ENCODE measurements at places on chromosomes 6 and 20.
A peak's percentile ranks its signal among the peaks of the same experiment; 100 is the strongest.

DNA sequence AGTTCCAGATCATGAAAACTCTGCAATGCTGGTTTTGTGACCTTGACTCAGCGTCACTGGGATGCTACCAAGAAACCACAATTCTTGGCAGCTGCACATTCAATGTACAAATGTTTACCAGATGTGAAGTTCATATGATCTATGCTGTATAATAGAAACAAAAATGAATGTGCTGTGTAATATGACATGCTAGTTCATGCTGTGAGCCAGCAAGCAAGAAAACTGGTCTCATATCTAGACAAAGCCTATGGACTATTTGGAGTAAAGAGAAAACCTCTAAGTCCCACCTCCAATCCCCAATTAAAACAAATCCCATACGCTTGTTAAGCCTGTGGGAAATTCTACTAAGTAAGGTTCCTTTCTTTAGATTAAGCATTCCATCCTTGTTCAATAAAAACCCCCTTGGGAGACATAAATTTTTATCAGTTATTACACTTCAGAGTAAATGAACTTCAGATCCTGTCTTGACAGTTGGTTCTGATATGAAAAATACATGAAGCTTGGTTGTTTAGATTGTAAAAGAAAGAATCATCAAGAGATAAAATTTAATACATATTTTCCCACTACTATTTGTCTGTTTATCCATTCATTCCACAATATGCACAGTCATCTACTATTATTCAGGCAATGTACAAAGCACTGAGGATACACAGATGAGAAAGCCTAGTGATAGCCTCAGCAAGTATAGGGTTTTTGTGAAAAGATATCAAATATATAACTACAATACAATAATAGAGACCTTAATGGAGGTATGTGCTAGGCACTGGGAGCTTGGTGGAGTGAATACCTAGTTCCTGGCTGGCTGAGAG is 20.1 kb downstream of the COL21A1 start:
- DNase-seq = no peak

GRCh38 chr6:148351309-148351708 is 8.7 kb downstream of the SASH1 start:
- DNase-seq = no peak

- DNase-seq = no peak
These were observed 122.4 kb downstream of the CBLN4 start for GRCh38 chr20:55882910-55883309.

DNA sequence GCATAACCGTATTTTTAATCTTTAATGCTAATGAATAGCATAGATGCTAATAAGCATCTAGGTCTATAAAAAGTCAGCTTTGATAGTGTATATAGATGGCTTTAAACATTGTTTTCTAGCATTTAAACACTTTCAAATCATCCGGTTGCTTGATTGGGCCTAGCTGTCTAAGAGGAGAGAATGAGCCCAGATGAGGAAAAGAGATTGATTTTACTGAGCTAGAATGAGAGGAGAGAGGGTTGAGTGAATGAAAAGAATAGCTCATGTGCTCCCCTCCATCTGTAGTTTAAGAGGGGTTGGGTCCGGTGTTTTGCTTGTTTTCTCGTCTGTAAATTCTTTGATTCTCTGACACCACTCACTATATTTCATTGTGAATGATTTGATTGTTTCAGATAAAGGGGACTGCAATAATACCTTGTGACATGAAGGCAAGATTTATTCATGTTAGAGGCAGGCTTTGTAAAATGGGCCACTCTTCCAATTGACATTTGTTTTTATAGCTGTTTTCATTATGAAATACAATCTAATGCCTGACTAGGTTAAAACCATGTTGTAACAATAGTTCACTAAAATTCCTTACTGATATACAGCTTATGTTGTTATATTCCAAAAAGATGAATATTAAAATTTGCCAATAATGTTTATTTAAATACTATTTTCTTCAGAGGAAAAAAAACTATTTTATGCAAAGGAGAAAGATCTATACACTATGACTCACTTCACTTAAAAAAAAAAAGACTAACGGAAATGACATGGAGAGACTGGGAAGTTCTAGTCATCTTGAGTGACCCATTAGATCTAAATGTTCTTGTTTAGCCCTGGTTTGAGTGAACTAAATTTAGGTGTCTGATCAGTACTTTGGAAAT is 3.2 kb downstream of the PTPN1 start:
- no peak for DNase-seq

- DNase-seq = no peak
These were observed 68.1 kb downstream of the JAG1 start for GRCh38 chr20:10605547-10606195.

GRCh38 chr20:10843146-10843711 is 169.4 kb upstream of the JAG1 start:
- DNase-seq = no peak

DNA sequence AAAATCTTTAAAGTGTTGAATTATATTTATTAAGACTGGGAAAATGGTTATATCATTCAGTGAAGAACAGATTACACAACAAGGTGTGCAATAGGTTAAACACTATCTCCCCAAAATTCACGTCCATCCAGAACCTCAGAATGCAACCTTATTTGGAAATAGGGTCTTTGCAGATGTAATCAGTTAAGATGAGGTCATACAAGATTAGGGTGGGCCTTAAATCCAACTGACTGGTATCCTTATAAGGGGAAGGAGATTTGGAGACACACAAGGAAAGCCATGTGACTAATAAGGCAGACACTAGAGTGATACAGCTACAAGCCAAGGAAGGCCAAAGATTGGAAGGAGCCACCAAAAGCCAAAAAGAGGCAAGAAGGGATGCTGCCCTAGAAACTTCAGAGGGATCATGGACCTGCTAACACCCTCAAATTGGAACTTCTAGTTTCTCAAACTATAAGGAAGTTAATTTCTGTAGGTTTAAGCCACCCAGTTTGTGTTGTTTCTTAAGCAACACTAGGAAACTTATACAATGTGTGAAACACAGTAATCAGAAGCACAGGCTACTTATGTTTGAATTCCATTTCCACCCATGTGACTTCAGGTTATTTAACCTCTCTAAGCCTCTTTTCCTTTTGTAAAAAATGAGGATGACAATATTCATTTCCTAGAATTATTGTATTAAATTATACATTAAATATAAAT is 16.9 kb downstream of the ILRUN start:
- no peak for DNase-seq

- no peak for DNase-seq
These were observed 72.2 kb downstream of the CNBD2 start for GRCh38 chr20:36040571-36040970.

GRCh38 chr20:16476032-16476431 is 97.2 kb downstream of the KIF16B start:
- DNase-seq = no peak

GRCh38 chr6:158778005-158778527 is 41.1 kb downstream of the EZR start:
- DNase-seq = no peak

- DNase-seq = no peak
These were observed 1.1 kb upstream of the PBOV1 start for GRCh38 chr6:138219398-138219797.

DNA sequence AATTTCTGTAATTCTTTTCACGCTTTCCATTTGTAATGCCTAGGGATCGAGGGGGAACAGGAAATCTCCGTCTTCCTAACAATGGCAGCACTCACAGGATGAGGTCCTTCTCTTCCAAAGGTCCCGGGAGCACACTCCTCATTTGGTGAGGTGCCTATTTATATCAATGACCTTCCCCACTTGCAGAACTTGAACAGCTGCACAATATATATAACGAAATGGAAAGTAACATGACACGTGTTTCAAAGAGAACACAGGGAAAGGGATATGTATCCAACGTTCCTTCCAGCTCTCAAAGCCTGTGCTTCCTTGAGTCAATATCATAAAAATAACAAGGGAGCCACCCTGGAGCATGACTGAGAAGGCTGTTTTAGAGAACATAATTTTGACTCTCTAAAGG is 78.6 kb upstream of the RBM24 start:
- no peak for DNase-seq

DNA sequence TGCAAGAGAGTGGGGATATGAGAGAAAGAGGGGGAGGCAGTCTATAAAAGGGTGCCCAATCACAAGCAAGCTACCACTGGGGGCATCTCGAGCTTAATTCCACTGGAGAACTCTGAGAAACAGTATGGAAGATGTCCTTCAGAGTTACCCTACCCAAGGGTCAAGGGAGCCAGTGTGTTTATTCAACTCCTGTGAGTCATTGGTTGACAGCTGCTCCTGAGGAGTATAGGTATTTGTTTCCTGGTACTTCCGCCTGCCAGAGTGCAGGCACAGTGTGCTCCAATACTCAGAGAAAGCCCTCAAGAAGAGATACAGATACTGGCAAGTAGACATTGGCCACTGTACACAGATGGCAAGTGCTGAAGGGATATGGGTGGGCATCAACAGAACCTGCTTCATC is 49.5 kb downstream of the ARHGAP40 start:
- no peak for DNase-seq

DNA sequence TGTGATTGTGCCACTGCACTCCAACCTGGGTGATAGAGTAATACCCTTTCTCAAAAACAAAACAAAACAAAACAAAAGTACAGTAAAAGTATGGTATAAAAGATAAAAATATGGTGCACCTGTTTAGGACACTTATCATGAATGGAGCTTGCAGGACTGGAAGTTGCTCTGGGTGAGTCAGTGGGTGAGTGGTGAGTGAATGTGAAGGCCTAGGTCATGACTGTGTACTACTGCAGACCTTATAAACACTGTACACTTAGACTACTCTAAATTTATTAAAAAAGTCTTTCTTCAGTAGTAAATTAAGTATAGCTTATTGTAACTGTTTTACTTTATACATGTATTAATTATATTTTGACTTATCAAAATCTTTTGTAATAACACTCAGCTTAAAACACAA is 46.0 kb downstream of the ZFP64 start:
- DNase-seq = no peak

DNA sequence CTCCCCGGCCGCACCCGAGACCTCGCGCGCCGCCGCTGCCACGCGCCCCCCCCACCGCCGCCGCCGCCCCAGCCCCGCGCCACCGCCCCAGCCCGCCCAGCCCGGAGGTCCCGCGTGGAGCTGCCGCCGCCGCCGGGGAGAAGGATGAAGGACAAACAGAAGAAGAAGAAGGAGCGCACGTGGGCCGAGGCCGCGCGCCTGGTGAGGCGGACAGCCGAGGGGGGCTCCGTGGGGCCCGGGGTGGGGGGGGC is 426 bp downstream of the ASXL1 start:
- no peak for DNase-seq

DNA sequence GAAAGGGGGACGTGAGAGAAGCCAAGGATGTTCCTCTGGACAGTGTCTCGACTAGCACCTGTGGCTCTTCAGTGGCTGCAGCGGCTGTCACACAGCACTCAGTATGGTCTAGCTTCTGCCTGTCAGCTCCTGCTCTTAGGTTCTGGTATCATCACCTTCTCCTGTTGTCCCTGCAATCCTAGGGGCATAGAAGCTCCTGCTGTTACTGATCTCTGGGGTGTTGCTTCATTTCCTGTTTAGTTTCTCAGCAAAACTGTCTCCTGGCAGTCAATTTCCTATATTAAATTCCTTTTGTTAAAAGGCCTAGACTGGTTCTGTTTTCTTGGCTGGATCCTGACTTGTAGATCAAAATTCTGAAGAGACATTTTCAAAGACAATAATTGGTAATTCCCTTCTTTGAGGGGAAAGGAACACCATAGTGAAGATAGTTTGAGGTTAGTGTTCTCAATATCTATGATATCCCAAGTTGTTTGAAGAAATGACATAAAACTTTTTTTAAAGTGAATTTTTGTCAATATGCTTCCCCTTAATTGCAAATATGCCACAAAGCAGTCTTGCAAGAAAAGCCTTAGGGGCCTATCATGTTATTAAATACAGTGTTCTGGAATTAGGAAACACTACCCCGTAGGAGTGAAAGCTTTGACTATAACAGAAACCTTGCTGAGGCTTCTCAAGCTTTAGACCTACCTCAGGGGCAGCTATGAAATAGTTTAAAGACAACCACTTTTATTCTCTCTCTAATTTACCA is 148.5 kb downstream of the KIF6 start:
- no peak for DNase-seq

DNA sequence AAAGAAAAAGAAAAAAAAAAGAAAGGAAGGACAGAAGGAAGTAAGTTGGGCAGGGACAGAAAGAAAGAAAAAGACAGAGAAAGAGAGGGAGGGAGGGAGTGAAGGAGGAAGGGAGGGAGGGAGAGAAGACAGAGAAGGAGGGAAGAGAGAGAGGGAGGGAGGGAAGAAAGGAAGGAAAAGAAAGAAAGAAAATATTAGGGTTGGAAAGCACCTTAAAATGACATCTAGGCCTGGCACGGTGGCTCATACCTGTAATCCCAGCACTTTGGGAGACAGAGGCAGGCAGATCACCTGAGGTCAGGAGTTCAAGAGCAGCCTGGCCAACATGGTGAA is 33.2 kb downstream of the FASTKD5 start:
- no peak for DNase-seq

- DNase-seq = no peak
These were observed 79.6 kb downstream of the PTPN1 start for GRCh38 chr20:50589548-50590347.

DNA sequence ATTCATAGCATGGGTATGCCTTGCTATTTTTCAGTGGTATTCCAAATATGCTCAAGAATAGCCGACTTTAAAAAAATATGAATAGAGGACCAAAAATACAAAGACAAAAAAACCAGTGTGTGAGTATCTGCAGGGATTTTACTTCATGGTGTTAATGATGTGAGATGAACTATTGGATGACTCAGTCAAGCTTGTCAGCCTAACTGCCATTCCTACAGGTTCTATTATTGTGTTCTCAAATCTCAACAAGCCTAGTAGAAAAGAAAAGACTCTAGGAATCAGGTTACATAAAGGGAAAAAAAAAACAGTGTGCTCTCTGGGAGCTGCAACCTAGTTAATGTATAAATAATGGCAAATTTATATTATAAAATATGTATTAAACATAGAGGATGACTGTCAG is 588.4 kb upstream of the BTBD3 start:
- no peak for DNase-seq

GRCh38 chr6:132161283-132161682 is 210.1 kb upstream of the CCN2 start:
- DNase-seq = no peak

DNA sequence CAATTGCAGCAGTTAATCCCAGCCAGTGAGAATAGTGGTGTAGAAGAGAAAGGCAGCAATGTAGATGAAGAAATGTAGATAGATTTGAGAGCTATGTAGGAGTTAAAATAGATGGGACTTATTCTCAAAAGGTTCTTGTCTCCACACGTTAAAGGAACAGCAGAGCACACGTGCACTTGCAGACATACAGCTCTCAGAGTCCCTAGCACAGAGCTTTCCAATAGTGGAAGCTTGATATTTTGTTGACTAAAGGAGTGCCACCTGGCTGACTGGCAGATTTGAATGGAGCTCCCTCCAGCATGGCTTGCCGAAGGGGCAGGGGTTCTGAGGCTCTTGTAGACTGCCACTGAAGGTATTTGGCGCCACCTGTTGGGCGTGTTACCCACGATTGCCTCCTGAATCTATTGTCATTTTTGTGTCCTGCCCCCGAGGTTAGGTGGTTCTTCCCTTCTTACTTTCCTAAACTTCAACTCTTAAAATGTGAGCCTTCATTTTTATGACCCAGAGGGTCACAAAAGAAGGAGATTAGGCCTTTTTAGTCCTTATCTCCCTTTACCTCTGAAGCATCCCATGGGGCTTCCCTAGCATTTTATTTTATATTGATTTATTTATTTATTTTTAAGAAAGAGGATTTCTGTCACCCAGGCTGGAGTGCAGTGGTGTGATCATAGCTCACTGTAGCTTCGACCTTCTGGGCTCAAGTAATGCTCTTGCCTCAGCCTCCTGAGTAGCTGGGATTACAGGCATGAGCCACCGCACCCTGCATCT is 16.4 kb downstream of the BRD2 start:
- DNase-seq = peak; percentile 76

- no peak for DNase-seq
These were observed 124.4 kb downstream of the NFATC2 start for GRCh38 chr20:51418137-51418529.

GRCh38 chr6:125989631-125990030 is 3.3 kb downstream of the TRMT11 start:
- no peak for DNase-seq
